ENCODE measurements at places on chromosomes 3 and 15. TPM values are rescaled to one million over a fixed set of nuclear protein-coding genes. Genes with fewer than 3 reads are reported as not detected.

GRCh38 chr3:127405010-127405598, 117.3 kb upstream of the PRR20G start:
- no peak for DNase-seq

GRCh38 chr15:68552344-68552743, 26.4 kb upstream of the CORO2B start:
- no peak for DNase-seq

- no peak for DNase-seq
These were observed 337.5 kb downstream of the GAP43 start for GRCh38 chr3:115960799-115961198.

Gene CAMK1
- 5.0 TPM for total RNA-seq

GRCh38 chr3:42063888-42064287, 27.3 kb upstream of the TRAK1 start:
- DNase-seq, result no peak

DNA sequence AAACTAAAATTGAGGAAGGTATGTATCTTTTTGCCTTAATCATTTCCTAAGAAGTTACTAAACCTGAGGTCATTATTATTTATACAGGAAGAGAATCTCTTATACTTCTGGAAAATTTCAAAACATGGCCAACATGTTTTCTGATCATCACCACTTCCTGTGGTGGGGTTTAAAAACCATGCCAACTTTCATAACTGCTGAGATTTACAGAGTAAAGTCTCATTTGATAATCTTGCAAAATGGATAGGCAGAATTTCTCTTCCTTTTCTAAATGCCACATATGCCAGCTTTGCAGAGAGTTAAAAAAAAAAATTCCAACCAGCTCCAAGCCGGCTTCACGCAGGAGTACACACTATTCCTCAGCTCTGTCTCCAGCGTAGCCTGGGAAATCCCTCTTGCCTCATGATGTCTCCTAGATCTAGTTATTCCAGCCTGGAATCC, 124.3 kb upstream of the SPRED1 start:
- no peak for DNase-seq

DNA sequence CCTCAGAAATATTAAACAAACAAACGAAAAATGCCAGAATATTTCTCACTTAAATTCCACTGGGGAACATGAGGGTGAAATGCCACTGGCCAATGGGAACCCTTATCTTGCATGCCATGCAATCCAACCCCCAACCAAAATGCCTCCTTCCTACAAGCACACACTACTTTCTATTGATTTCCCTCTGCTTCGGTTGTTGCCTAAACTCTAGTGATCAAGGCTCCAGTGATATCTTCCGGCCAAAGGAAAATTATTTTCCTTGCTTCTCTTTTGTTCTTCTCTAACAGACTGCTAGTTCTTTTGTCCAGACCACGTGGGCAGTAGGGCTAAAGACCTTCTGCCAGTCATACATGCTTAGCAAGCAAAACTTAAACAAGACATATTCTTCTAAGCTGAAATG, 115.7 kb downstream of the TMCC1 start:
- no peak for DNase-seq

- no peak for DNase-seq
These were observed 93.8 kb downstream of the LINGO1 start for GRCh38 chr15:77538793-77539497.

DNA sequence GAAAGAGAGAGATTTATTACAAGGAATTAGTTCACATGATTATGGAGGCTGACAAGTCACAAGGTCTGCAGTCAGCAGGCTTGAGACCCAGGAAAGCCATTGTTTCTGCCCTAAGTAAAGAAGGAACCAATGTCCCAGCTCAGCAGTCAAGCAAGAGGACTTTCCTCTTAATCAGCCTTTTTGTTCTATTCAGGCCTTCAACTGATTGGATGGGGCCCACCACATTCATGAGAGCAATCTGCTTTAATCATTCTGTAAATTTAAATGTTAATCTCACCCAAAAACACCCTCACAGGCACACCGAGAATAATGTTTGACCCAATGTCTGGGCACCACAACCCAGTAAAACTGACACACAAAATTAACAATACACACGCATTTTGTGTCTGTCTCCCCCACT, 64.3 kb downstream of the TRIM42 start:
- DNase-seq, result no peak

Gene OR4M2
- not detected for total RNA-seq
